ENCODE measurements at places on chromosomes 3 and 15.

DNA sequence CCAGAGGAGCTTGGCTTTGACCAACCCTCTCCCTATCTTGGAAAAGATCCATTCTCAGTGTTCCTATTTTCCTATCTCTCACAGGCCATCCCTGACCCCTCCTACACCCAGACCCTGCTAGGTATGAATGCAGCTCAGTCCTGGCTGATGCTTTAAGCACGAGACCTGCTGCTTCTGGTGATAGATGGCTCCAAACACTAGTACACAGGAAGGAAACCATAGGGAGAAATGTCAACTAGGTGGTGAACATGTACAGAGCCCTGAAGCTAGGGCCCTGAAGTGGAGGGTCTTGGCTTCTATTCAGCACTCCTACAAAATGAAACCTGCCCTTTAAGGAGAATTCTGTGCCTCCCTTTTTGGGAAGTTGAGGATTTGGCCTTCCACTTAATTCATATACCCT is 47.4 kb upstream of the MANF start:
- no peak for DNase-seq

- DNase-seq, result no peak
Measured at GRCh38 chr3:64266983-64267382, 41.7 kb upstream of the PRICKLE2 start.

GRCh38 chr3:161275919-161276318 is 54.8 kb downstream of the NMD3 start:
- DNase-seq, result no peak

GRCh38 chr3:183244219-183244618 is 8.8 kb upstream of the B3GNT5 start:
- DNase-seq, result no peak

- DNase-seq, result no peak
Measured at GRCh38 chr3:22792533-22792932, 410.6 kb upstream of the UBE2E2 start.

DNA sequence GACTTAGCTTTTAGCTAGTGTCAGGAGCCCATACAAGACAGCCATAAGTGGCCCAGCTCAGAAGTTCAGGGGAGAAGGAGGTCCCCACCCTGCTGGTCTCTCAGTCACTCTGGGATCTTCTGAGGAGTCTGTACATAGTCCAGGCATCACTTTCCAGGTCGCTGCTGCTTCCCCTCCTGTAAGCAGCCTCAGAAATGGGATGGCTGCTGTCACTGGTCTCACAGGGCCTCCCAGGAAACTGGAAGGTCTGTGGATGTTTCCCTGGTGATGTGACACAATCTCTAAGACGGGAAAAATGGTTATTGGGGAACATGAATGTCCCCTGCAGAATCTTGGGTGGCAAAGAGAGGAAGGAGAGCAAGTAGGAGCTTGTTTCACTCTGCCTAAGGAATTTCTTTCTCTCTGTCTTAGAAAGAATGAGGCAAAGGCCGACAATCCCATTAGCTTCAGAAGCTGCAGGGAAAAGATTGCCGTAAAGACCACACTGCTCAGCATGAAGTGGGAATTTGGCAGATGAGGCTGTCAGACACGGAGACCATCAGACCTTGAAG is 43.2 kb upstream of the TNFAIP8L3 start:
- no peak for DNase-seq

GRCh38 chr15:40277471-40277870 is 5.4 kb downstream of the ANKRD63 start:
- DNase-seq, result no peak

GRCh38 chr15:86854176-86854575 is 774.5 kb downstream of the AGBL1 start:
- DNase-seq, result no peak

- no peak for DNase-seq
Measured at GRCh38 chr15:39851500-39852092, 68.5 kb downstream of the GPR176 start.

DNA sequence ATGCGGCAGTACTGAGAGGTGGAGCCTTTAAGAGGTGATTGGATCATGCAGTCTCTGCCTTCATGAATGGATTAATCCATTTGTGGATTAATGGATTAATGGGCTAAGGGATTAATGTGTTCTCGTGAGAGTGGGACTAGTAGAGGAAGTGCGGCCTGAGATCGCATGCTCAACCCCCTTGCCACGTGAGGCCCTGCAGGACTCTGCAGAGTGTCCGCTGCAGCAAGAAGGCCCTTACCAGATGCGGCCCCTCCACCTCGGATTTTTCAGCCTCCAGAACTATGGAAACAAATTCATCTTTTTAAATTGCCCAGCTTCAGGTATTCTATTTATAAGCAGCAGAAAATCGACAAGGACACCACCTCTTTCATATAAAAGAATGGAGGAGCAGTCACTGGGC is 148.8 kb downstream of the TPRA1 start:
- DNase-seq, result no peak

DNA sequence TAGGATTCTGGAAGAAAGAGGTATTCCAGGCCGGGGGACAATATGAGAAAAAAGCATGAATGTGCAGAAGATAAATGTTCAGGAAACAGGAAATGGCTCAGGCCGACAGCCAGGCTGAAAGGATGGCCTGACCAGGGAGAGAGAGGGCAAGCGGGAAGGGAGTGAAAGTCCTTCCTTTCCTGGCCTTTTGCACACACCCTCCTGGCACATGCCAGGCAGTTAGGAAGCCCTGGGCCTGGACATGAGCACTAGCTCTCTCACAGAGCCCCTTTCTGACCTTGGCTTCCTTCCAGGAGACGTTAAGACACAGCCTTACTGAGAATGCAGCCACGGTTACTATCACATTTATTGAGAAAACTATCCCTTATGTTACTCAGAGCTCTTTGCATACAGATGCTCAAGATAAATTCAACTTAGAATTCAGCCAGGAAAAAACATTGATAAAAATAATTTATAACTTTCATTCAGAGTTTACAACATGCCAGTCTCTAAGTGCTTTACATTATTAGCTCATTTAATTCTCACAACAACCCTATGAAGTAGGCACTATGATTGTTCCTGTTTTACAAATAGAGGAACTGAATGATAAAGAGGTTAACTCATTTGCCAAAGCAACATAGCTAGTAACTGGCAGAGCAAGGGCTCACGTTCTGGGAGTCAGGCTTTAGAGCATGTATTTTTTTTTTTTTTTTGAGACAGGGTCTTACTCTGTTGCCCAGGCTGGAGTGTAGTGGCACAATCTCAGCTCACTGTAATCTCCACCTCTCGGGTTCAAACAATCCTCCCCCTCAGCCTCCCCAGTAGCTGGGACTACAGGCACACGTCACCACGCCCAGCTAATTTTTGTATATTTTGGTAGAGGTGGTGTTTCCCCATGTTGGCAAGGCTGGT is 39.4 kb upstream of the SMAD3 start:
- no peak for DNase-seq

DNA sequence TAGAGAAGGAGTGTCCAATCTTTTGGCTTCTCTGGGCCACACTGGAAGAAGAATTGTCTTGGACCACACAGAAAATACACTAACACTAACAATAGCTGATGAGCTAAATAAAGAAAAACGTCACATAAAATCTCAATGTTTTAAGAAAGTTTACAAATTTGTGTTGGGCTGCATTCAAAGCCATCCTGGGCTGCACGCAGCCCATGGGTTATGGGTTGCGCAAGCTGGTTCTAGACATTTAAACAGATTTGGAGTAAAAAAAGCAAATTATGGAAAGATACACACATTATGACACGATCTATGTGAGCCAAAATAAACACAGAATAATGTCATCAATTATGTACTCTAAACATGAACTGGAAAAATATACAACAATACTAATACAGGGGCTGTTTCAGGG is 703.3 kb upstream of the LMCD1 start:
- no peak for DNase-seq

DNA sequence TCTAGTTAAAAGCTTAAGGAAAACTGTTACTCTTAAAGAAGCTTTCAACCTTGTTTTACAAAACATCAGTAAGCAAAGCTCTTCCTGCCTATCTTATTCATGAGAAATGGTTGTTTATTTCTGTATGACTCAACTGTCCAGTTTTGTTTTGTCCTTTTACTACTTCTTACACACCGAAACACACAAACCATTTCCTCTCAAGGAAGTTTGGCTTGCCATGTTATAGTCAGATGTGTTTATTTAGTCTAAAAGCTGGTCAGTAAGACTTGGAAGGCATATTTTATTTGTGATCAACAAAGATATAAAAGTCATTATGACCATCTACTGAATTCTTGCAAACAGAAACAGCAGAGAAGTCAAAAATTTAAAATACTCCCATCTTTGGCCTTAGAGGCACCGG is 53.2 kb upstream of the RBSN start:
- no peak for DNase-seq

GRCh38 chr15:70014860-70015490 is 82.7 kb downstream of the TLE3 start:
- no peak for DNase-seq
